ENCODE measurements at places on chromosomes 2 and 18.

- no peak for DNase-seq
Observed at GRCh38 chr2:237863689-237864443, 4.4 kb downstream of the RAMP1 start.

GRCh38 chr2:230944757-230945372 lies 19.8 kb upstream of the GPR55 start:
- DNase-seq = no peak

- no peak for DNase-seq
Observed at GRCh38 chr2:114940785-114941458, 498.5 kb downstream of the DPP10 start.

- DNase-seq = peak; percentile 61
Observed at GRCh38 chr2:42770288-42771131, 6.6 kb upstream of the OXER1 start.

DNA sequence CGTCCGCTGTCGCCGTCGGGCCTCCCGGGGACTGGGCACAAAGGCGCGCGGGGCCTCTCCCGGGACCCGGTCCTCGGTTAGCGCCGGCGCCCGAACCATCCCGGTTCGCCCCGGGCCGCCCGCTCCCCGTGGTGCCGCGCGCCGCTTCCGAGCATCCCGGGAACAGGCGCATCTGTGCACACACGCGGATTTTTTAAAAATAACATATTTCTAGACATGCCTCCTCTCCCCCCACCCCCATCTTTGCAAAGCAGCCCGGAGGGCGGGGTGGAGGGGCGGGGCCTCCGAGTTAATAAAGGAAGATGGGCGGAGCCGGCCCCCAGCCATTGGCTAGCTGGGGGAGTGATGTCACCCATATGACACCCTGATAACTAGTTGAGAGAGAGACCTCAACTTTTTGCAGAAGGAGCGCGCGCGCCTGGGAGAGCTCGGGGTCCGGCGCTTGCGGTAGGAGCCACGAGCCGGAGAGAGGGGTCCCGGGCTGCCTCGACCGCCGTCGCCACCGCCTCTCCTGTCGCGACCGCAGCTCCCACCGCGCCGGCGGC lies at the start of gene SOX11:
Gene SOX11, plus strand, starts transcription at position 400 of the 545 bp plus-strand sequence. CDS start 338 bp downstream, outside the sequence.
- DNase-seq = no peak

GRCh38 chr2:23912054-23912453 lies 14.9 kb downstream of the ATAD2B start:
- no peak for DNase-seq

DNA sequence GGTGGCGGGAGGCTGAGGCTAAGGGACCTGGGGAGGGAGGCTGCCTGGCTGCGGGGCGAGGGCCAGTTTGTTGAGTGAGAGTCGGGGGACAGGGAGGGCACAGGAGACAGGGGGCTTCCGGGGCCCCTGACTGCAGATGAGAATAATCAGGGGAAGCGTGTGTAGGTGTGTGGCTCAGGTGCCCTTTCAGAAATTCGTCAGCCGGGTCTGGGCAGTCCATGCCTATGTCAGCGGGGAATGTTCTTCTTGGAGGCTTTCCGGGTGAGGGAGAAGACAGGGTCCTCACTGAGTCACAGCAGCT lies 52.3 kb upstream of the OTOF start:
- DNase-seq = no peak

All from stomach (tissue), 19 donors.